ENCODE measurements at places on chromosomes 1 and 21.

DNA sequence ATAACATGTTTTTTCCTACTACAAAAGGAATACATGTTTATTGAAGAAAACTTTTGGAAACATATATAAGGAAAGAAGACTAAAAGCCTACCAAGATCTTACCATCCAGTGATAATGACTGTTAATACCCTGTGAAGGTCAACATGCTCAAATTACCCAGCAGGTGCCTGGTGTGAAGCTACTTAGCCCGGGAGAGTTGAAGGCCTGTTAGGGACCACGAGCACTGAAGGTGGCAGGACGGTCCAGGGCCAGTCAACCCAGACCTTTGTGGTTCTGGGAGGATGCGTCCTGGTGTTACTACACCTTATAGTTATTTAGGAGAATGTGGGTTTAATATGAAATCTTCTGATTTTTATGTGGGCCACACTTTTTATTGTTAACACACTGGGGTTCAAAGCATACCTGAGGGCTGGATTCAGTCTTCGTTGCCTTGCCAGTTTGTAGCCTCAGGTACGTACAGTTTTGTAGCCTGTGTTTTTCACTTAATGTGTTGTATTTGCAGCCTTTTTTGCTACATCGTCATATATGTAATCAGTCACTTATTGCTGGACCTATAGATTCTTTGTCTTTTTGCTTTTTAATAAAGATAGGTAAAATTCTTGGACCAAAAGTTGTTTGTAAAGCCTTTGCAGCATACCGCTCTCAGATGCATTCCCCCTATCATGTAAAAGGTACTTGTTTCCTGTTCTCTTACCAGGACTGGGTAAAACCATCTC, 9.8 kb downstream of the ITSN1 start:
- DNase-seq = no peak

DNA sequence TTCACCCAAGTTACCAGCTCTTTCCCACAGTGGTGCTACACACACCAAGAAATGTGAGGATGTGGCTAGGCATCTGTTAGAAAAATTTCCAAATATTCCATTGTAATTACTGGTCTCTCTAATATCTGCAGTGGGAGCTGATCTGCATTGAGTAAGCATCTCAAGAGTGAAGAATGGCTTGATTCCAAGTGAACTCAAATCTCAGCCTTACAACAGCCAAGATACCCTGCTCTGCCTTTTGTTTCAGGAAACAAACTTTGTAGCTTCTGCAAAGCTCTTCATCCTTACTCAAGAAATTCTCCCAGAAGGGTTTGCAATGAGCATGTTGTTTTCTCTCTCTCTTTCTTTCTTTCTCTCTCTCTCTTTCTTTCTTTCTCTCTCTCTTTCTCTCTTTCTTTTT, 181.1 kb downstream of the FCRL5 start:
- no peak for DNase-seq

DNA sequence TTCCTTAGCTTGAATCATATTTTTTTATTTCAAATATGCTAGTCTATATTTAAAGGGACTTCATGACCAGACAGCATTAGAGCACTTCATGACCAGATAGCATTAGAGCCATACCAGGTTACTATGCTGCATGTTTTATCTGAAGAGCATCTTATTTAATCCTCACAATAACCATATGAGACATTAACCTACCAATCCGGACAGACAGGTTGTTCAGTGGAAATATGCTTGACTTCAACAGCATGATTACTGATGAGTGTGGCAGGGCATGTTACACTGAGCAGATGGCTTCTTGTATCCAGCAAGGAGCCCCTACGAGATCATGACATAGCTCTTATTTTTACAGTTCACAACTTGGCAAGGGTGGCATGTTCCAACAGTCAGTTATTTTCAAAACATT, 85.0 kb upstream of the KCTD3 start:
- no peak for DNase-seq

DNA sequence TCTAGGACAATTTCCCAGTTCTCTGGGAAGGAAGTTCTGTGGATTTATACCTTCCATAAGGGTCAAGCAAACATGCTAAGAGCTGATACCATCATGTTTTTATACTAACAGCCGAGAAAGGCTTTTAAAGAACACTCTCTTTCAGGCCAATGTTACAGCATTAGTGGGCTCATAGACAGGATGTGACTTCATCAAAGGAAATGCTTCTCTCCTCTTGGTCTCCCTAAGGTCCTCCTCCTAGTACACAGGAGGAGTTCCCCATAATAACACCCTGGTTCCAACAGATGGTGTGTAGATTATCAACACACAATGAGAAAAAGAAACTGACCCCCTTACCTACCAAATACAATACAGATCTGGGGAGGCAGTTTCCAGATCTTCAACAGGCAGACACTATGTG, 26.7 kb upstream of the GLIS1 start:
- DNase-seq = no peak

GRCh38 chr1:169364948-169365347, 2.6 kb downstream of the NME7 start:
- DNase-seq = no peak

GRCh38 chr1:180131510-180131909, 23.2 kb upstream of the QSOX1 start:
- DNase-seq = no peak

- DNase-seq = no peak
These were observed 9.7 kb downstream of the ACBD3 start for GRCh38 chr1:226176870-226177269.

GRCh38 chr1:154736841-154737240, 128.9 kb upstream of the ADAR start:
- no peak for DNase-seq

DNA sequence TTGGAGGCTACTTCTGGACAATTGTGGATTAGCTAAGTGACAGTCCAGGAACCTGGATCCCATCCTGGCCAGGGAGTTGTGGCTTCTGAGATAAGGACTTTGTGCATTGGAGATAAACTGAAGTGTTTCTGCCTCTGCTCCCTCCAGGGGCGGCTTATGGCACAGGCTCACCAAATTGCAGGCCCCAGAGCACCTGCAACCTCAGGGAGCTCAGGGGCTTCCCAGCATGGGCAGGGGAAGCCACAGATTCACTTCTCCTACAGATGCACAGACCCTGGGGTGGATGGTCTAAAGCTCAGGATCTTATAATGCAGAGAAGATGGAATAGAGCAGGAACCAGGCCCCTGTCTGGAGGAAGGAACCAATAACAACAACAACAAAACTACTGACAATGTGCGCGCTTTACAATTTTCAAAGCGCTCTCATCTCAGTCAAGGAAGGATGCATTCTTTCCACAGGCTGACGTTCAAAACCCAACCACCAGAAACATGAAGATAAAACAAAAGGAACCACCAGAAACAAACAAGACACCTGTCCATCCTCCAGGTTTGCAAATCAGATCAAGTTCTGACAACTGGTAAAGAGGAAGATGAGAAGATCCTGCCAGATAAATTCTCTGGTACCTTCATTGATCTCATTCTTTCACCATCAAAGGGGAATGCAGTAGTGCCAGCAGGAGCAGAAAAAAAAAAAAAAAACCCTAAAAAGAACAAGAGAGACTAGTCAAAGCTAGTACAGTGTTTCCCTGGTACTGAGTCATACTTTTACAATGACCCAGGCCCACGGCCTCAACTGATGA, 121.0 kb upstream of the IRF2BP2 start:
- no peak for DNase-seq

- no peak for DNase-seq
These were observed 175.6 kb upstream of the C1orf174 start for GRCh38 chr1:4075436-4076225.

DNA sequence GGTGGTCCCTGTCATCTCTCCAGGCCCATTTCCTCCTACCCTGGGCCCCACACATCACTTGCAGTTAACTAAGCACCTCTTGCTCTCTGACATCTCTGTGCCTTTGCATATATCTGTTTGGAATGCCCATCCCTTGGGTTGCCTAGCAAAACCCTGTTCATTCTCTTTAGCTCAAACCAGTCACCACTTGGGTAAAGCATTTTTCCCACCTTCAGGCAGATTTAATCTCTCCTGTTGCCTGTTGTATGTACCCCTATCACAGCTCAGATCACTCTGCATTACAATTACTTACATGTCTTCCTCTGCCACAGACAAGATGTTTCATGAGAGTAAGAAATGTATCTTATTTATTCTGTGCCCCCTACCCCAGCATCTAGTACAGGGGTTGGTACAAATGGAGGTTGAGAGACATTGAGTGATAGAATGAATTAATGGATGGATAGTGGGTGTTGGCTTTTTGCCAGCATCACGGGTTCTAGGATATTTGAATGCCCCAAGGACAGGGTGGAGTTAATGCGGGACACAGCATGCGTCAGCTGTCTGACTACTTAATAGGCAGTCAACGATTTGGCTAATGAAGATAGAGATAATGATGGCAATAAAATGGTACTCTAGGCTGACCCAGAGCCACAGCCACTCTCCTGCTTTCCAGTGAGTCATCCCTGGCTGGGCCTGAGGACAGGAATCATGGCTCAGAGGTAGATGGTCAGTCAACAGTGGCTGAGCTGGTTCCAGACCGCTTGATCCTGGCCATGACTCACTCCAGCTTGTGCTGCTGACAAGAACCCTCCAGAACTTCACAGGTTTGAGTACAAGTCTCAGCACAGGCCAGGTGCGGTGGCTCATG, 6.5 kb downstream of the NR0B2 start:
- DNase-seq = no peak

DNA sequence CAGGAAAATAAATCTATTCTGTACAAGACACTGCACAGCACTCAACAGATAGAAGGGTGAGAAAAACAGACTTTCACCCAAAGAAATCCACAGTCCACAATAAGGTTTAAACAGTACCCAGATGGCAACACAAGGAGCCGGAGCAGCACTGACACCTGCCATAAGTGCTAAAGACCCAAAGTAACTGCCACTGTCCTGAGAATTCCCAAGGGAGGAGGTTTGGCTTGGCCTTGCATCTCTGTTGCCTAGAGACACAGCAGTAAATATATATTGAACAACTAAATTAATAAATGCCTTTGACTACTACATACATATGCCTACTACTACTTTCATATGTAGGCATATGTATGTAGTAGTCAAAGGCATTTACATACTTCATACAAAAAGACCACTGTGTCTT, 68.0 kb downstream of the VAV3 start:
- no peak for DNase-seq

DNA sequence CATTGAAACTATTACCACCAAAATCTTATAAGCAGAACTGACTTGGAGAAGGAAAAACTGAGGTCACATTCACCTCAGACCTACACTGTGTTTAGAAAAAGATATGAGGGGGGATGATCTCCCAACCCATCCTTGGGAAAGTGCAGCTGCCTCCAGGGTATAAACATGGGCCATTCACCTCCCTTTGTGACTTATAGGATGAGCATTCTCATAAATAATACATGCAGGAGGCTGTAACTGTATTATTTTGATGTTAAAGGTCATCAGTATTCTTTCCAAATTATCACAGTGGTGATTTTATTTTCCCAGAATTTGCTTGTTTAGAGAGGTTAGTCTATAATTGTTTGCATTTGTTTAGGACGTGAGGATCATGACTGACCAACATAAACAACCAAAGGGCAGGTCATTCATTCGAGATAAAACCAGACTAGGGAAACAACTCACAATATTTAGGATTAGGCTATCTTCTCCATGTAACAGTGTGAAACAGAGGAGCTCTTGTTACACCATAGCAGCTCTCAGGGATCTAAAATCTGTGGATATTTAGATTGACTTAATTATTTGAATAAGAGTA, 109.2 kb upstream of the NR5A2 start:
- DNase-seq = no peak

DNA sequence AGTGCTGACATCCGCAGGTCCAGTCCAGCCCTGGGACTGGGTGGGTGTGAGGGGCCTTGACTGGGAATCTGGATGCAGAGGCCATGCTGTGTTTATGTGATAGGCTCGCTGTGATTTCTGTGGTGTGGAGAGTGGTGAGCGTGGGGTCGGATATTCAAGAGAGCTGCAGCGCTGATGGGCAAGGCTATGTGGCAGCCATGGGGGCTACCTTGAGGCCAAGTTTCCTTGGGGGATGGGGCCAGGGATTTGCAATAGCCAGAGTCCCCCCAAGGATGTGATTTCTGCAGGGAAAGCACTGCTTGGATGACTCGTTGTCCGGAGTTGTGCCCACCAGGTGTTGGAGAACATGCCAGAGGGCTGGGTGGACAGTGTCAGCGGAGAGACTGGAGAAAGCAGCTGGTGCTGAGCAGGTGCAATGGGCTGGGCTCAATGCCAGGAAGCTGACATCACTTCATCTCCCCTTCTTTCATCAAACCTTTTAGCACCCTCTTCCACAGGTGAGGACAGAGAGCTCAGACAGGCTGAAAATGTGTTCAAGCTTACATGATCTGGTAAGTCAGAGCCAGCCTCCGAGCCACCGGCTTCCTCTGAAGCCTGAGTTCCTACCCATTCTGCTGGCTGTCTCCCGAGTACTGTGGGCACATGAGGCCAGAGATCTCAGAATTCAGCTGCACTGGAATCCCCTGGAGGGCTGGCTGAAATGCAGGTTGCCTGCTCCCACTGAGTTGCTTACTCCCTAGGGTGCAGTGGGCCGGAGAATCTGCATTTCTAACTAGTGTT, 132.9 kb downstream of the RHOU start:
- no peak for DNase-seq

DNA sequence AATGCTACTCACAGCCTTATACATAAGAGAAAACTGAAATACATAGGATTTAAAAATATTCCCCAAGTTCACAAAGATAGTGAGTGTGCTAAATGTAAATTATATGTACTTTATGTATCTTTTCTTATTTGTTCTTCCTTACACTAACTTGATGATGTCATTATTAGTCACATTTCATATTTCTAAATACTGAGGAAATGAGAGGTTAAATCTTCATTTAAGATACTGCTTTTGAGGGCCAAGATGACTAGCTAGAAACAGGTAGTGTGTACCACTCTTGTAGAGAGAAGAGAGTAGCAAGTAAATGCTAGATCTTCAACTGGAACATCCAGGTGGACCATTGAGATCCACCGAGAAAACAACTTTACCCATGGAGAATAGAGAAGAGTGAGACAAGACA, 29.8 kb downstream of the PYHIN1 start:
- DNase-seq = no peak

DNA sequence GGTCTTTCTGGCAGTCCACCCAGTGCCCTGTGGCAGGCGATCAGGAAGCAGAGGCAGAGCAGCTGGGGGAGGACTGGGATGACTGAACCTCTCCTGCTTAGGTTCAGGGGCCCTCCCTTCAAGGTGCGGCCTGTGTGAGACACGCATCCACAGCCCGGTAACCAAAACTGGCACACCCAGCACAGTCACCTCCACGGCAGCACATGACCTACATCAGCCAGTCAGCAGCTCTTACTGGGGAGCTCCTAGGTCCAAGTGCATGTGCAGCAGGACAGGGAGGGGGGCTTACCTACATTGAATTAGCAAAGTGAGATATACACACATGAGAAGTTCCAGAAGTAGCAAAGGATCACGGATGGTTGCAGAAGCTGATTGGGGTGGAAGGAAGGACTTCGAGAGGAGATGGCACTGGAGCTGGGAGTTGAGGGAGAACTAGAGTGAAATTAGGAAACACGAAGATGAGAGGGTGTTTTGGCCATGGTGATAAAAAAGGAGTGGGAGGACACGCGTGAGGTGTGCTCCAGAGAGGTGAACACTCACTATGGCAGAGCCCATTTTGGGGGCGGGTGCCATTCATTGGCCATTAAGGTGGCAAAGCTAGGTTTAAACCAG, 51.4 kb upstream of the IRF2BP2 start:
- DNase-seq = no peak

- no peak for DNase-seq
These were observed 58.4 kb upstream of the MYOCOS start for GRCh38 chr1:171563675-171564074.

- no peak for DNase-seq
These were observed 155.2 kb downstream of the DISP1 start for GRCh38 chr1:222970040-222970439.
